IMR-90 (cell line): ENCODE measurements at places on chromosomes 5 and 9. TPM values are rescaled to one million over a fixed set of nuclear protein-coding genes. Genes with fewer than 3 reads are reported as not detected.

Gene LURAP1L
- 6.1 and 7.2 TPM in 2 replicates for total RNA-seq

Gene SLC6A18
- total RNA-seq: not detected in 2 replicates

Gene SLC1A1
- total RNA-seq: 3.9 and 4.1 TPM in 2 replicates

Gene CCDC192
- total RNA-seq: not detected in 2 replicates

DNA sequence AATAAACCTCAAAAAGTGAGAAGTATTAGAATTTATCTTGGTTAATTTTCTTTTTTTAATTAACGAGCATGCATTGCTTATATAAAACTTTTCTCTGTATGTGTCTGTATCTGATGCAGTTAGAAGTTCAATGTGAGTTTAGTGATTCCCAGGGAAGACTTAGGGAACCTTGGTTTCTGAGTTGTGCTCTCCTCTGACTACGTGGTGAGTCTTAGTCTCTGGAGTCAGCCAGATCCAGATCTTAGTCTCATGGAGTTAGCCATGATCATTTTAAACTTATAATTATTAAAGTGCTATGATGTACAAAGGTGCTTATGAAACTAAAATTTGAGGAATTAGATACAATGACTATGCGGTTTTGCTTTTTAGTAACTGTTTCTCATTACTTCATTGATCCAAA is 285.3 kb upstream of the DMRT1 start:
- no peak for DNase-seq

- no peak for DNase-seq
Measured at GRCh38 chr9:1929134-1929533, 86.0 kb upstream of the SMARCA2 start.

- DNase-seq: peak; percentile 21
Measured at GRCh38 chr5:73306741-73307275, 133.8 kb downstream of the TMEM174 start.

DNA sequence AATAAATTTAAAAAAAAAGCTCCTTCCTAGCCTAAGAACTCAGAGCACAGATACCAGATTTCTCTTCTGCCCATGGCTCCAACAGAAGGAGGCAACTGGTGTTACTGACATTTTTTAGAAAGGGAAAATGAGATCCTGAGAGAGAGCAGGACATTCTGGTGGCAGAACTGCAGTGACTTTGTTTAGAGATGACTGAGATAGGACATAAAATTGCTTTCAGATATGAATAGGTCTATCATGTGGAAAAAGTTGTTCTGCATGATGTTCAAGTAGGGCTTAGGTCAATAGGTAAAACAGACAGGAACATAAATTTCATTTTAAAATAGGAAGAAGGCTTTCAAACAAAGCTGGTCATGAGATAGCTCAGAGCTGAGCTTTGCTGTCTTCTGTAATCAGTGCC is 49.6 kb downstream of the NIPAL4 start:
- no peak for DNase-seq
